Amygdala (tissue), 56 donors: ENCODE measurements at places on chromosomes 4 and X.

DNA sequence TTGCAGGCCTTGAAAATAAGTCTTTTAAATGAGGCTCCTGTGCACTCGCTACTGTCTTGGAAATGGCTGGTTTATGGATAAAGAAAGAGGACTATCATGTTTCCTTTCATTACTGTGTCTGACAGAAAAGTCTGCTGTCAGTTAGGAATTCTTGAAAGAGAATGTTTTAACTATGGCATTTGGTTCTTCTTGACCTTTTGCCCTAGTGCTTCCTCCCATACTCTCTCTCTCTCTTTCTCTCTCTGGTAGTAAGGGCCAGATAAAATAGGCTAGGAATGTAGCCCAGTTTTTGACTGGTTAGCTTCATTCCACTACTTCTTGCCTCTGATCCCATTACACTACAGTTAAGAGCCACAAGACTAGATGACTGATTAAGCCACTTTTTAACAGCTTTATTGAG, 29.8 kb downstream of the YY2 start:
- no peak for DNase-seq

DNA sequence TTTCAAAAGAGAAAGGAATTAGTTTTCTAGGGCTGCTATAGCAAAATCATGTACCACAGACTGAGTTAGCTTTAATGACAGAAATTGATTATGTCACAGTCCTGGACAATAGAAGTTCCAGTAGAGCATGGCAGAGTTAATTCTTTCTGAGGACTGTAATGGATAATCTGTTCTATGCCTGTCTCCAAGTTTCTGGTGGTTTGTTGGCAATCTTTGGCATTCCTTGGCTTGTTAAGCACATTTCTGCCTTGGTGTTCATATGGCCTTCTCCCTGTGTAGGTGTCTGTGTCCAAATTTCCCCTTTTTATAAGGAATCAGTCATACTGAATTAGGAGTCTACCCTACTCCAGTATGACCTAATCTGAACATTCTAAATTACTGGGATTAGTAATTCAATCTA, 336.1 kb upstream of the PABPC4L start:
- no peak for DNase-seq

DNA sequence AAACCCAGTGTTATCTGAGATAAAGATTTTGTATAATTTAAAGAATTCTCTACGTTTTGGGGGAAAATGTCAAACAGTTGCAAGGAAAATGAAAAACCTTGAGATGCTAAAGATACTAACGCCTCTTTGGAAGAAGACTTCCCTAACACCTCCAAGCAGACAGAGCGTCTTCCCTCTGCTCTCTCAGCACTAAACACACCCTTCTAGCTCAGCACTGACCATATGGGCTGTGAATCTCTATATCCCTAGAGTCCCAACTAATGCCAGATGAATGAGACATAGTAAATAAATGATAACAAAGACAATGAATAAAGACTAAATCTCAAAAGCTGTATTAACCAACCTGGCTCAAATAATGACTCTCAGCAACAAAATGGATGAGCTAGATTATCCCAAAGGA, 13.3 kb downstream of the FUNDC1 start:
- no peak for DNase-seq

GRCh38 chrX:54891573-54891972, 29.1 kb upstream of the TRO start:
- DNase-seq, result no peak
